Placental pericyte (primary cell): ENCODE measurements at places on chromosomes 16 and 17. TPM values are rescaled to one million over a fixed set of nuclear protein-coding genes. Genes with fewer than 3 reads are reported as not detected.

Gene LHX1
- total RNA-seq: not detected in 2 replicates

Gene SNAI3
- 0.22 TPM in 1 of 2 replicates, not detected in the other for total RNA-seq

Gene GPS2
- total RNA-seq: 52.5 and 65.7 TPM in 2 replicates

Gene NKD1
- 0.14 TPM in 1 of 2 replicates, not detected in the other for total RNA-seq

Gene GNG13
- total RNA-seq: not detected in 2 replicates

Gene FBXW10B
- total RNA-seq: 0.57 and 0.66 TPM in 2 replicates

Gene FOXL1
- 1.1 and 12.2 TPM in 2 replicates for total RNA-seq

Gene ZNF48
- 7.7 and 14.7 TPM in 2 replicates for total RNA-seq

Gene FBXO39
- 0.22 TPM in 1 of 2 replicates, not detected in the other for total RNA-seq

Gene STX1B
- 1.1 and 3.0 TPM in 2 replicates for total RNA-seq

Gene RPRML
- not detected in 2 replicates for total RNA-seq

Gene DNAI2
- total RNA-seq: not detected in 2 replicates

Gene ETV4
- total RNA-seq: 9.4 and 26.1 TPM in 2 replicates

Gene C16orf86
- total RNA-seq: 2.3 and 3.5 TPM in 2 replicates

Gene GCGR
- total RNA-seq: not detected in 2 replicates

Gene CMTM2
- not detected in 2 replicates for total RNA-seq

Gene PLA2G10
- not detected in 2 replicates for total RNA-seq

Gene PRCD
- 3.5 and 4.3 TPM in 2 replicates for total RNA-seq

Gene EMP2
- 3.1 and 27.1 TPM in 2 replicates for total RNA-seq

Gene PRR29
- total RNA-seq: 0.14 and 0.44 TPM in 2 replicates

Gene ZFP3
- 1.1 and 1.8 TPM in 2 replicates for total RNA-seq

Gene SEPTIN1
- total RNA-seq: not detected in 2 replicates

Gene DOC2A
- 0.14 TPM in 1 of 2 replicates, not detected in the other for total RNA-seq

Gene ALDH3A1
- total RNA-seq: not detected in 2 replicates

Gene ANKRD40CL
- not detected in 2 replicates for total RNA-seq

Gene EPN3
- total RNA-seq: not detected in 2 replicates

Gene PRPSAP1
- 46.0 and 53.0 TPM in 2 replicates for total RNA-seq
